ENCODE measurements at places on chromosomes 3 and 15.

DNA sequence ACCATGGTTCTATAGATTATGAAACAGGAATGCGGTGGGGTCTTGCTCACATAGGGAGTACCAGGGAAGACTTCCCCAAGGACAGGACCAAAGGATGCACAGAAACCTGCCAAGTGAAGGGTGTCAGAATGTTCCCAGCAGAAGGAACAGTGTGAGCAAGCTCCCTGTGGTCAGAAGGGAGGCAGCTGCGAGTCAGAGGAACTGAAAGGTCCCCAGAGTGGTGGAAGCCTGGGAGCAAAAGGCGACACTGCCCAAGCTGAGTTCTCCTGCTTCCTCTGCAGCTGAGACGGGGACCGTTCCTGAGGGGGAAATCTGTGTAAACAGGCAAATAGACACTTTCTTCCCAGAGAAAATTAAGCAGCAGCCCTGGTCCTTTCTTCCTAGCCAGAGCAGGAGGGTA, 14.2 kb upstream of the SLC6A6 start:
- DNase-seq = no peak

DNA sequence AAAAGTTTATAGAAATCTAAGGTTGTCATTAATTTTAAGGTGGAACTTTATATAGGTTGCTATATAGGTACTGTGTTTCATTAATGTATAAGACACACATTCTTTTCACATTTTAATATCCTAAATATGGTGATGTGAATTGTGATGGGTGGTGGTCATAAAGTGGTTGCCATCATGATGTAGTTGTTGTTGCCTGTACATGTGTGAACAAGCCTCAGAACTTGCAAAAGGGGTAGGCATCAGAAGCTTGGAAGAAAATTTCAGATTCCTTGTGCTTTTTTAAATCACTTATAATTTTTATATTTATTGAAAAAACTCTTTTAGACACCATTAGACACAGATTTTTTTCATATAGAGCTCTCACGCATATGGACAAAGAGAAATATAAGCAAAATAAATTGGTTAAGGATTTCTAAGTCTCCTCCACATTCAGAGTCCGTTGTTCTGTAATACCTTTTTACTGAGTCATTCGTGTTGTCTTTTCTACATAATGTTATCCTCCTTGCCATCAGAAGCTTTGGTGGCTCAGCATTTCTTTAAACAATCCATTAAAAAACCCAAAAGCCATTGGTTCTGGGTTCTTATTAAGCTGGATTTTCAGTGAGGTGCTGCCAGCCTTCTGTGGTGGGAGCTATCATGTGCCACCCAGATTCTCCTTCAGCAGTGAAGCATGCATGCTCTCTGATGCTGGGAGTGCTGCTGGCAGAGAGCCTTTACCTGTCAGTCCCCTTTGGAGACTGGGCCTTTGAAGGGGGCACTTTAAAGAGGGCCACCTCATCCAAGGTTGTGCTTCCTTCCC, 140.4 kb upstream of the GALNT15 start:
- no peak for DNase-seq

DNA sequence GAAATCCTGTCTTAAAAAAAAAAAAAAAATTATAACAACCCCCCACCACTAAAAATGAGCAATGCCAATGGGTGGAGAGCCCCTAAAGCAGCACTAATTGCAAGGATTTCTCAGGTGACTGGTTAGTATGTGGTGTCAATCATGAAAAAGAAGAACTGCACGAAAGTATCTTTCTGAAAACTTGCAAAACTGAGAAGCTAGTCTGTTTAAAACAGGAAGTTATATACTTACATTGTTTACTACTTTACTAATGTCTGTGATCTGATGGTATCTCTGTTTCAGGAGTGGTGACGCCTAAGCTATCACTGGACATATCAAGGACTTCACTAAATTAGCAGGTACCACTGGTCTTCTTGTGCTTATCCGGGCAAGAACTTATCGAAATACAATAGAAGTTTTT, at the start of gene CCR3:
Gene CCR3 (plus strand): TSS at position 341 of the 400 bp plus-strand sequence. CDS start 22,699 bp downstream, outside the sequence.
- DNase-seq = no peak

- DNase-seq = peak; percentile 60
These were observed 288.6 kb downstream of the UACA start for GRCh38 chr15:70474471-70475406.
